ENCODE measurements at places on chromosomes 4 and X.
A peak's percentile ranks its signal among the peaks of the same experiment; 100 is the strongest.

- DNase-seq = no peak
Measured at GRCh38 chrX:54415534-54416350, 24.5 kb upstream of the TSR2 start.

- DNase-seq = no peak
Measured at GRCh38 chr4:2303121-2303685, 41.3 kb upstream of the MXD4 start.

GRCh38 chrX:17689971-17690409 is 47.3 kb upstream of the SCML1 start:
- peak; percentile 38 for DNase-seq

GRCh38 chr4:108834166-108834834 is 71.4 kb upstream of the ETNPPL start:
- DNase-seq = no peak

DNA sequence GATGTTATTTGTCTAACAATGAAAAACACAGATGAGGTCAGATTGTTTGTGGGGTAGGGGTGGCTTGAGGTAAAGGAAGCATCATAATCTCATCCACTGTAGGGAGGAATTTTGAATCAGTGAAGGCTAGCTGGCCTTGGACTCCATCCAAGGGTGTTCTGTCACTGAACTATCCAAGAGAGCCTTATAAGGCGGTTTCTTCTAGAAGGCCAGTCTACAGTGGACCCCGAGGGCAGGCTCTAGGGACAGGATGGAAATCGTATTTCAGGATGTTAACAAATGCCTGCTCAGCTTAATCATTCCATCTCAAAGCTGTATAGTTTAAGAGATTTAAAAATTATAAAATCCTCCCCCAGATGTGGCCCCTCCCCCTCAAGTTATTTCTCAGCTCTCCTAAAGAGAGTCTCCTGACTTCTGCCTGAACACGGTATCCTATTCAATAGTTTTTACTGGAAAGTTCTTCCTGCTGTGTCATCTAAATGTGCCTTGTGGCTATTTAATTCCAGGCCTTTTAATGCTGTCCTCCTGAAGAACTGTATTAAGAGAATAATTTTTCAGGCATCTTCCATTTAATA is 8.0 kb downstream of the IGFBP7 start:
- peak; percentile 6 for DNase-seq

DNA sequence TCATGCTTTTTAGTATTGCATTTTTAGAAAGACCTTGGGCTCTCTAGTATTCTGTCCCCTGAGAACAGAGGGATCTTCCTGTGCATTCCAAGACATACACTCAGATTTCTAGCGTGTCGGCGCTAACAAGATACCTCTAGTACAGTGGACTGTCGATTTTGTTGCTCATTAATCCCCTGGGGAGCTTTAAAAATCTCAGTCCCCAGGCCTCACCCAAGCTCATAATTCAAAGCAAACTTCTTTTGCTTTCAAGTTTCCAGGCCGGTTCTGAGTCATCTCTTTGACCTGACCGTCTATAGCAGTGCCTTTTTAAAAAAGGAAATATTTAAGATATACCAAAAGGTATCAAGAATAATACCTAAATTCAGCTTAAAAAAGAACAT is 137.0 kb downstream of the AMMECR1 start:
- no peak for DNase-seq

GRCh38 chr4:10159671-10160070 is 43.1 kb upstream of the WDR1 start:
- no peak for DNase-seq

- DNase-seq = no peak
Measured at GRCh38 chr4:30619679-30620078, 100.5 kb upstream of the PCDH7 start.

DNA sequence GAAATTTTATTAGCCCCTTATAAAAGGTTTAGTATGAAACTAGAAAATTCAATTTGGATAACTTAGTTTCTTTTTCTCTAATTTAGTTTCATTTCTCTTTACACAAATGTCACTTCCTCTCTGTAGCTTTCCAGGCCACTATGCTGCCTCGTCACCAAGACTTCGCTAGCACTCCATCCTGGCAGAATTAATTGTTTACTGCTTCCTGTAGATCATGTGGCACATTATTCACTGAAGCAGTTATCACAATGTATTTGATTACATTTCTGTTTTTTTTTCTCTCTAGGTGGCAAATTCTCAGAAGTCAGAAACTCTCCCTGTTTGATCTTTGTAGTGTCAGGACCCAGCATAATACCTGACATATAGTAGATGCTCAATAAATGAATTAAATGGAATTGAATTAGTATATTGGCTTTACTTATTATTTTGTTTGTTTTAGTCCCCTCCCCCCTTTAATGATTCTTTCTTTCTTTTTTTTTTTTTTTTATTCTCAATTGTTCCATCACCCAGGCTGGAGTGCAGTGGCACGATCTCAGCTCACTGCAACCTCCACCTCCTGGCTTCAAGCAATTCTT is 9.3 kb upstream of the SAT1 start:
- DNase-seq = no peak

- DNase-seq = no peak
Measured at GRCh38 chrX:9318213-9318612, 146.6 kb upstream of the TBL1X start.
